Choroid plexus epithelial cell (primary cell): ENCODE measurements at places on chromosomes 7 and 10.

GRCh38 chr10:58952747-58953466, 223.5 kb upstream of the PHYHIPL start:
- DNase-seq: peak; percentile 67

DNA sequence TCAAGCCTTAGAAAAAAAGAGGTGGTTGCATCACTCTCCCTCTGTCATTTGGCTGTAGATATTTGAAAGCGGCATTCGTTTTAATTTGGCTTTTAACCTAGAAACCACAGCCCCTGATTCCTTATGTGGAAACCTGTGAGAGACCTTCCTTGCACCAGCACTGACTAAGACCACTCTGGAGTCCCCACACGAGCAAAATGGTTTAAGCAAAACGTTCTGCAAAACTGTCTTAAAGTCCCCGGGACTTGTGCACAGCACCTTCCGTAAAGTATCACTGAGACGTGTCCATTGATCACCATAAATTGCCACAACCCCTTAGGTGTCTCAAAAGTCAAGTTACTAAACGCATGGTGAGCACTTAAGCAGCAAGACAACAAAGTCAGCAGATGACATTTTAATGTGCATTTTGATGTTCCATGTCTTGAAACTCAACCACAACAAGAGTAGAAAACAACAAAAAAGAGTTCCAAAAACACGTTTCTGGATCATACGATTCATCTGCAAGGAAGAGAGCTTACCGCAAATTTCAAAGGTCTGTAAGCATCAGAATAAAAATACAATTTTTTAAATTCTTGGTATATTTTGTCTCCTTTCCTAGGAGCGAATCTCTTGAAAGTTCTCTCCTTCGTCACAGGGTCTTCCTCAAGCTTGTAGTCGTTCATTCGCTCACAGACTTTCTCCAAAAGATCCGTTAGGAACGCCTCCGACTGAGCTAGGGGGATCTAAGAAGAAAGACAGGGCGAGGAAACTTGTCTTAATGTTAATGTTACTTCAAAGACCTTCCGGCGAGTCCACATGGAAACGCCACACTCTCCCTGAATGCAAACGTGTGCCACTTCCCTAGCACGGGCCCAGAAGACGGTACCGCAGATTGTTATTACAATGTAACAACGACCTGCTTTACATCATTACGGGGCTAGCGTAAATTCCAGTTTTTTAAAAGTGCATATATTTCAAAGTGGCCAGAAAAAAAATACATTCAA, 37.7 kb downstream of the CNPY1 start:
- no peak for DNase-seq

DNA sequence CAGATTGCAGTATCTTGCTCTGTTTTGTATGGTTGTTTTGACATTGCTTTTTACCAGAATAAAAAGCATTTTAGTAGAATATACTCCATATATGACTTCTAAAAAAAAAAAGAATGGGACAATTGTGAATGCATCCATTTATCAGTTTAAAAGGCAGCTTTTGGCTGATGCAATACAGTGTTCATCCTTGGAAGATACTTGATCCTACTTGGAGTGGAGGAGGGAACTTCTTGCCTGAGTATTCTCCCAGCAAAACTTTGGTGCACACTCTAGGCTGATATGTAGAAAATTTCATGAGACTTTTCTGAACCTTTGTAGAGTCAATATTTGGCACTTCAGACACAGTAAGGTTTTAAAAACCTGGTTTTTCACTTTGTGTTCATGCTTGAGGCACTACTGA, 40.2 kb downstream of the WDR11 start:
- peak; percentile 41 for DNase-seq

DNA sequence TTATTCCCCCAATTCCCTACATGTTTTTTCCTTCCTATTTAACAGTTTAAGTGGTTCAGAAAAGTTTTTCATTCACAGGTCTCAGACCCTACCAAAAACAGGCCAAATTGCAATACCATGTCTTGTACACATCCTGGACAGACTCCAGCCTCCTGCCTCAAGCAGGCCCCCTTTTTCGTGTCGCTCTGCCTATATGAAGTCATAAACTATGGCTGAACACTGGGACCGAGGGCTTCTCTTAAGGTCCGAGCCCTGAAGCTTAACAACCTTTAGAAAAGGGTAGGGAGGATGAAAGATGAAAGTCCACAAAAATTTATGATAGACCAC, 1.4 kb downstream of the FBXW4 start:
- DNase-seq: peak; percentile 65

DNA sequence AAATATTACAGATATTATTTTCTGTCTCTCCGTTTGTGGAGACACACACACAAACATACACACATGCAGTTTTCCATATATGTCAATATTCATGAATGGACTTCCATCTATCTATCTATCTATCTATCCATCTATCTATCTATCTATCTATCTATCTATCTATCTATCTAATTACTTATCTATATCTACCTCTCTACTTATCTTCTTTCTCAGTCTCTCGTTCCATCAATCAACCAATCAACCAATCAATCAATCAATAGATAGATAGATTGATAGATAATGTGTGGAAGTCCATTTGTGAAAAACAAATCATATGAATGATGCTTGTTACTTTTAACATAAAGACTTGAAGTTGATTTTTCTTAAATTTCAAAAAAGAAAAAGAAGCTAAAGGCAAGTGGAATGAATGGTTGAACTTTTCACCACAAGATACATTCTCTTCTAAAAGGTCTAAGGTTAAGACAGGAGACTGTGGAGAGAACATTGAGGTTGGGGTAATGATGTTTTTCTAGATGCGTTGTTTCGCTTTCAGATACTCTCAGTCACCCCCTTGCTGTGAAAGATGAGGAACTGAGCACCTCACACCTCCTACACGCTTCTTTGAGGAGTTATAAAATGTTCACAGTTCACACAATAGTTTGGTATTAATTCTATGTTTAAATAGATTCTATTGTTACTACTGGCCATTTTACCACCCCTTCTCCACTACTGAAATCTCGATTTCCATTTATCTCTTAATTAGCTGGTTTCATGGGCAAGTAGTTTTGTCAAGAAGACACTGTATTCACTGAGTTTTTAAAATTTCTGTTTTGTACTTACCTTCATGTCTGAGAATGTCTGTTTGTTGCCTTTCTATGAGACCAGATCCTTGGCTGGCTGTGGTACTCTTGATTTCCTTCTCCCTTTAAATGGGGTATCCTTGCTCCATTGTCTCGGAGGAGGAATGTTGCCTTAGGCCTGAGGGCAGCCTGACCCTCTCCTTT, 114.1 kb downstream of the EMX2 start:
- no peak for DNase-seq

- peak; percentile 55 for DNase-seq
These were observed 9.4 kb downstream of the LIMK1 start for GRCh38 chr7:74092964-74093471.

- no peak for DNase-seq
These were observed 22.0 kb upstream of the HGF start for GRCh38 chr7:81791568-81792518.

DNA sequence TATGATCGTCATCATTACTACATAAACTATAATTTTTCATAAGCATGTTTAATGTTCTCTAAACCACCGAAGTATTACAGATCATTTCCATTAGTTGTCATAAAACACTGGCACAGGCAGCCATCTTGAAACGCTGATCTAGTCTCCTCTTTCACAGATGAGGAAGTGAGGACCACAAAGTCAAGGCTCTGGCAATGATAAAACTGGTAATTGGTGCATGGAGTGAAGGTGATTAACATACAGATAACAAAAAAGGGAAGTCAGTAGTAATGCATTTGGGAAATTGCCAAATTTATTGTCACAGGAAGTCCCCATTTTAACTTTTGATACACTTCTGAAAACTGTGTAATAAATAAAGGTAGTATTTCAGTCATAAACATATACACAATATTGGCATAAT, 49.3 kb downstream of the FBXL13 start:
- no peak for DNase-seq

GRCh38 chr7:85725026-85725425, 538.2 kb upstream of the SEMA3D start:
- no peak for DNase-seq

- DNase-seq: no peak
These were observed 69.0 kb downstream of the ZNF783 start for GRCh38 chr7:149330914-149331567.
